ENCODE measurements at places on chromosomes 5 and 9. TPM values are rescaled to one million over a fixed set of nuclear protein-coding genes. Genes with fewer than 3 reads are reported as not detected.
A peak's percentile ranks its signal among the peaks of the same experiment; 100 is the strongest.

DNA sequence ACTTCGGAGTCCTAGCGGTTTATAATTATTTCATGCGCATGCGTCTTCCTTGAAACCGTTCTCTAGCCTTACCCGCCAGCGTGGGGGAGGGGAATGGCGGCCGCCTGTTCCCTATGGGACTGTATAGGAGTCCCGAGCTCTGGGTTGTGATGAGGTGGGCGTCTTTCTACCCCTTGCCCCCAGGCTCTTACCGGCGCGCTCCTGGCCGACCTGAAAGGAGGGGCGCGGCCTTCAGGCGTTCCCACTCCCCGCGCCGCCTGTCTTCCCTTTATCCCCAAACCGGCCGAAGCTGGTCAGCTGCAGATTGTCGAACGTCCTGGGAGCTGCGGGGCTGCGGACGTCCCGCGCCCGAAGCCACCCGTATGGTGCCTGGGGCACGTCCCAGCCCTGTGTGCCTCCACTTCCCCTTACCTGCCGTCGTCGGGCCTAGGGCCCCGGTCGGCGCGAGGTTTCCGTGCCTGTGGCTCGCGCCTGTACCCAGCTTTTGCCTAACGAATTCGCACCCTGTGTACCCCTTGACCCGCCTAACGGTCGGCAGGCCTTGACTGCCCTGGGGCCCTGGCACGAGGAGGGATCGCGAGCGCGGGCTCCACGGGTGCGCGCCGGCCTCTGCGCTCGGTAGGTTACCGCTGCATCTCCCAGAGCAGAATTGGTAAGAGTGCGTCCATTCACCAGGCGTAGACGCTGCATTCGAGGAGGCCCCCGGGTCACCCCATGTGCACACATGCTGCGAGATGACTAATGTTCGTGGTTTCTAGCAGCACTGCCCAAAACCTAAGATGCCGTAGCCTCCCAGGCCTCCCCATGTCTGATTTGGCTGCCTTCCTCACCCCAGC lies 653 bp upstream of the HNRNPH1 start:
- peak; percentile 99 for DNase-seq

GRCh38 chr5:143354025-143354424 lies 49.5 kb downstream of the NR3C1 start:
- no peak for DNase-seq

The OR1J2 gene
- 0.29 TPM for total RNA-seq

The PCDHGA4 gene
- 6.8 TPM for total RNA-seq

DNA sequence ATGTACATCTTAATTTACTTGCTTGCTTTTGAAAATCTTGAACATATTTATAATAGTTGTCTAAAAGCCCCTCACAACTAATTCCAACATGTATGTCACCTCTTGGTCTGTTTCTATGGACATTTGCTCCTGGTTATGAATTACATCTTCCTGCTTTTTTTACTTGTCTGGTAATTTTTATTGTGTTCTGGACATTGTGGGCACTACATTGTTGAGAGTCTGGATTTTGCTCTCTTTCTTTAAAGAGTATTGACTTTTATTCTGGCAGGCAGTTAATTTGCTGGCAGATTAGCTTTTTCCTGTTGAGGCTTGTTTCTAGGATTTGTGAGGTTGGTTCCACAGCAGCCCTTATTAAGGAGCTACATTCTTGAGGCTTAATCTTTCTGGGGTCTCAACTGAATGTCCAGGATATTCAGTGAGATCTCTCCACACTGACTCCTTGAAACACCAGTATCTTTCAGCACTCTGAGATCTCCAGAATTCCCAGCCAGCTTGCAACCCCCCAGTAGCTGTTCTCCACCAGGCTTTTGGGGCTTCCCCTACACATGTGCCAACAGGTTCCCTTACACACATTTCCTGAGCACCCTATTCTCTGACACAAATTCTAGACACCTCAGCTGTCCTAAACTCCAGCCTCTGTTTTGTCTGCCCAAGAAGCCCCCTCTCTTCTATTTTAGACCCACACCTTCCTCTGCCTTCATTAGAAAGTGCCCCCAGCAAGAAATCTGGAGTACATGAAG lies 27.4 kb downstream of the KIAA1191 start:
- DNase-seq: no peak

DNA sequence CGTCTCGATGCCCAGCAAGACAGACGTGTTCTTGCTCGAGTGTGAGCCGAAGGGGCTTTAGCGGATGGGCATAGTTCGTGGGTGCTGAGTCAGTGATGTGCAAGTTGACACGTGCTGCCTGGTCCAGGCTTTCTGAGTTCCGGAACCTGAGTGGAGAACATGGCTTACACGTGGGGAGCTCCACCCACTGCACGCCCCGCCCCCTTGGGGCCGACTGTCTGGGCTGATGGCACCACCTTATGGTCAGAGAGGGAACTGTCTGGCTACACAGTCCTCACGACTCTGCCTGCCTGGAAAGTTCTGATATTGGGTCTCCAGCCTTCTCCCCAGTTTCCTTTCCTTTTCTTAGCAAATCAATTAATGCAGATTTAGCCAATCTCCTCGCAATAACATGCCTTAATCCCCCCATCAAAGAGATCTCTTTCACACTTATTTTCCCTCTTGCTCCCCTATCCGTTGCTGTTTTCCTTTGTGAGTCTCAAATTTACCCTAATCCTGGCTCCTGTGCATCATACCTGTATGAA lies 3.8 kb upstream of the STC2 start:
- DNase-seq: peak; percentile 97

The ORM2 gene
- total RNA-seq: not detected

GRCh38 chr5:152271420-152271819 lies 133.7 kb downstream of the NMUR2 start:
- DNase-seq: no peak

The OR2Y1 gene
- total RNA-seq: not detected

The HMMR gene
- total RNA-seq: 2.9 TPM

DNA sequence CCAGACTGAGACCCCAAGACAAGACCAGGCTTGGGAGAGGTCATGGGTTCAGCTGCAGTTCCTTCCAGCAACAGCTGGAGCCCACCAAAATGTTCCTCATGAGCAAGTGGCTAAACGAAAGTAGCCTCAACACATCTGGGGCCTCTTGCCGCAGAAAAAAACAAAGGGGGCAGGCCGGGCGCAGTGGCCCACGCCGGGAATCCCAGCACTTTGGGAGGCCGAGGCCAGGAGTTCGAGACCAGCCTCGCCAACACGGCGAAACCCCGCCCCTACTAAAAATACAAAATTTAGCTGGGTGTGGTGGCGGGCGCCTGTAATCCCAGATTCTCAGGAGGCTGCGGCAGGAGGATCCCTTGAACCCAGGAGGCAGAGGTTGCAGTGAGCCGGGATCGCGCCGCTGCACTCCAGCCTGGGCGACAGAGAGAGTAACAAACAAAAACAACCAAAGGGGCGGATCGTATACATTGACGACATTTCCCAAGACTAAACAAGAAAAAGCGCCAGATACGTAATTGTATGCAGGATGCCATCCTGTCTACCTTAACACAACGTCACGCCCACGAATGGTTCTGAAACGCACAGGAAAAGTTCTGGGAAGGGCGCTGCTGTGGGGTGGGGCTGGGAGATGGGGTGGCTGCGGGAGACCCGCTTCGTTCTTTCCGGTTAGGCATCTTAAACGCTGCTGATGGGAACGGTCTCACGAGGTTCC lies 1.7 kb downstream of the INPP5E start:
- peak; percentile 95 for DNase-seq

DNA sequence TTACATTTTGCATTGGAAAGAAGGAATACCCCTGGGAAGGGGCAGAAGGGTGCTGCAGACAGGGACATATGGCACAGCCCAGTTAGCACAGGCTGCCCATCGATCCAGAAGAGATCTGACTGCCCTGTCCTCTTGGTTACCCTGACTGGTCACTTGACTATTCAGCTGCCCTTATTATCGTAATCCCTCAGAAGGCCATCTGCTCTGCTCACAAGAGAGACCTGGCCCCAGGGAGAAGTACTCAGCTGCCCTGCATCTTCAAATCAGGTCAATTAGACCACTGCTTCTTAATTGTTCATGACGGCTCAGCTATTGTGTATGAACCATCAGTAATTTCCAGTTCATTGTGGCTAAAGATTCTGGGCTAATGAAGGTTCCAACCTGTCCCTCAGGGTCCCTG lies 345.0 kb downstream of the TLE1 start:
- no peak for DNase-seq

GRCh38 chr5:935510-936084 lies 42.9 kb downstream of the TRIP13 start:
- no peak for DNase-seq

- no peak for DNase-seq
Measured at GRCh38 chr5:164941132-164941531, 1435.7 kb downstream of the MAT2B start.

- DNase-seq: peak; percentile 42
Measured at GRCh38 chr5:68219161-68219816, 3.7 kb downstream of the PIK3R1 start.

- DNase-seq: no peak
Measured at GRCh38 chr9:23011669-23012068, 565.0 kb downstream of the DMRTA1 start.

DNA sequence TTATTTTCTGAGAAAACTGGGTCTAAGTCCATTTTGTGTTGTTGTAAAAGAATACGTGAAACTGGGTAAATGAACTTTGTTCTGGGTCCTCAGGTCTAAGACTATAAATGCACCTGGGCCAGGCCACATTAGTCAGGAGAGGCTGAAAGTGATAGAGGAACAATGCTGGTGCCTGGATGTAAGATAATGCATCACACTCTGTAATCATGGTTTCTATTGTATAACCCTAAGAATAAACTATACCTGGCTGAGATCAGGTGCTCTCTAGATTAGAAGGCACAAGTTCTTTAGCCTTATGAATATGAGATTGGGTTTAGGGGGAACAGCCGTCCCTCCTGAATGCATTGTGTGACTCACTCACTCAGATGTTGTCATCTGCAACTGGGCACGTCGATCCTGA lies 675.5 kb downstream of the HTR1A start:
- no peak for DNase-seq

DNA sequence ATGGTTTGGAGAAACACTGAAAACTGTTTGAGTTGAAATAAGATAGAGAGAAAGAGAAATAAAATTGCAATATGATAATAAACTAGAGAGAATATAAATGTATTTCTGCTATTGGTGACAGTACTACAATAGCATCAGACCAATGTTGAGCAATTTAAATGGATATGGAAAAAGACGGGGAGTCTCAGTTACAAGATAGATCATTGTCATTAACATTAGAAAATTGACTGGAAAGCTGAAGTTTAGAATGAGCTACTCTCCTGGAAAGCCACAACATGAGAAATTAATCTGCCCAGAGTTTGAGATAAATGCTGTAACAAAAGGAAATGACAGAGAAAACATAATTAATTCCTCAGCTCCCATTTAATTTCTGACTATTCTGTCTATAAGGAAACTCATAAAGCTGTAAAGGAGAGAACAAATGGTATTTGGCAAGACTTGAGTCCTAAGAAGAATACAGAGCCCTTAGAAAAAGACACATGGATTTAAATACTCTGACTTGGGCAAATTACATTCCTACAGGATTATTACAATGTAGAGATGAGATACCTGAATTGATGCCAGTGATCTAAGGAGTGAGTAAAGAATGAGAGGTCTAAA lies 624.5 kb upstream of the CHD1 start:
- no peak for DNase-seq

The SLC22A4 gene
- total RNA-seq: 3.8 TPM

GRCh38 chr5:125429498-125429897 lies 683.1 kb upstream of the ZNF608 start:
- no peak for DNase-seq

- peak; percentile 83 for DNase-seq
Measured at GRCh38 chr9:133979921-133980863, 11.9 kb downstream of the VAV2 start.

GRCh38 chr5:139910901-139911300 lies 115.3 kb downstream of the PSD2 start:
- no peak for DNase-seq

- DNase-seq: no peak
Measured at GRCh38 chr9:32483343-32483742, 42.7 kb downstream of the RIGI start.

DNA sequence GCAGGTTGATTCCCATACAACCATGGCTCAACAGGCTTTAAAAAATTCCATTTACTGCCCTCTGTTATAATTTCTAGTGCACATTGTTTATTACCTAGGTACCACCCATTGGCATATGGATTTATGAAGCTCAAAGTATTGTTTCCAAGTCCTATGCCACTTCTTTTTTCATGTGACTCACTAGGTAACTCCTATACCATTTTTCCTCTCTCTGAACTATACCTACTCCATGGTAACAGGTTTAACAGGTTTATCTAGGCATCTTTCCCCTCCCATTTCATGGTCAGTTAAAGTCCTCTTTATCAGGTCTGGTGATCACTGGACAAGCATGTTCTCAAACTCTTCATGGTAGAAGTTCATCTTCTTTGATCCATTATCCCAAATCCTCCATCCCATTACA lies 49.6 kb upstream of the ABCA1 start:
- DNase-seq: no peak

The NOXA1 gene
- total RNA-seq: 0.88 TPM

- peak; percentile 66 for DNase-seq
Measured at GRCh38 chr9:89639367-89639795, 34.6 kb downstream of the GADD45G start.

DNA sequence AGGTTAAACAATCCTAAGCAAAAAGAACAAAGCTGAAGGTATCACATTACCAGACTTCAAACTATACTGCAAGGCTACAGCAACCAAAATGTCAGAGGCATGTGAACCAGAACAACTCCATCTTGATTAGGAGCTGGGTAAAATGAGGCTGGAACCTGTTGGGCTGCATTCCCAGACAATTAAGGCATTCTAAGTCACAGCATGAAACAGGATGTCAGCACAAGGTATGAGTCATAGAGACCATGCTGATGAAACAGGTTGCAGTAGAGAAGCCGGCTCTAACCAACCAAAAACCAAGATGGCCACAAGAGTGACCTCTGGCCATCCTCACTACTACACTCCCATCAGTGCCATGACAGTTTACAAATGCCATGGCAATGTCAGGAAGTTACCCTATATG lies 252.0 kb downstream of the RASEF start:
- DNase-seq: no peak

- DNase-seq: peak; percentile 52
Measured at GRCh38 chr5:58961631-58962280, 378.9 kb downstream of the RAB3C start.

- DNase-seq: peak; percentile 92
Measured at GRCh38 chr5:179796877-179797608, 3.3 kb downstream of the LTC4S start.

The LCN9 gene
- total RNA-seq: not detected

The ANGPTL2 gene
- 72.5 TPM for total RNA-seq

- no peak for DNase-seq
Measured at GRCh38 chr9:4572184-4572826, 82.0 kb downstream of the SLC1A1 start.

The PCDHB4 gene
- total RNA-seq: 1.2 TPM

GRCh38 chr9:96500696-96501632 lies 51.0 kb downstream of the HABP4 start:
- peak; percentile 89 for DNase-seq

The GPR151 gene
- total RNA-seq: not detected

The PCDHA5 gene
- total RNA-seq: under 0.01 TPM
